ENCODE measurements at places on chromosomes 1 and 21.
A peak's percentile ranks its signal among the peaks of the same experiment; 100 is the strongest.

GRCh38 chr1:113534130-113534817 is 144.0 kb downstream of the MAGI3 start:
- DNase-seq, result no peak

DNA sequence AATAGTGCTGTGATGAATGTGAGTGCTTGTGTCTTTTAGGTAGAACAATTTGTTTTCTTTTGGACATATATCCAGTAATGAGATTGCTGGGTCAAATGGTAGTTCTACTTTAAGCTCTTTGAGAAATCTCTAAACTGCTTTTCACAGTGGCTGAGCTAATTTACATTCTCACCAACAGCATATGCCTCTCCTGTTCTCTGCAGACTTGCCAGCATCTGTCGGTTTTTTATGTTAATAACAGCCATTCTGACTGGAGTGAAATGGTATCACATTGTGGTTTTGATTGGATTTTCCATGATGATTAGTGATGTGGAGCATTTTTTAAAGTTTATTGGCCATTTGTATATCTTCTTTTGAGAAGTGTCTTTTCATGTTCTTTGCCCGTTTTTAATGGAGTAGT is 647.3 kb upstream of the ADAMTS5 start:
- DNase-seq, result no peak

- no peak for DNase-seq
These were observed 105.8 kb downstream of the TSEN15 start for GRCh38 chr1:184157394-184157742.

DNA sequence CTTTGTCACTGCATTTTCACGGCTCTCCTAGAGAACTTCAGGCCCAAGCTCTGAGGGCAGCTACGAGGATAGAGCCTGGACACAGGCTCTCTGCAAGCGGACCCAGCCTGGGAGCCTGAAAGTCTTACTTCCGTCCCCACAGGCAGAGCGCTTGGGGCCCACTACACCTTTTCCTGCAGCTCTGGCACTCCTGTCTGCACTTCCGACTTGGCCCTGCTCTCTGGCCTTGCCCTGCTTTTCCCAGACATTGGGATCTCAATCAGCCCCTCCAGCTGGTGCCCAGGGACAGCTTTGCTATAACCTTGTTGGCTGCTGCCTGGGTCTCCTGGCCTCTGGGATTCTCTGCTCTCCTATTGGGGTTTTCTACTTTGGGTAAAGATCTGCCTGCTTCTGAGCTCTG is 27.6 kb downstream of the WNT4 start:
- DNase-seq, result no peak

GRCh38 chr1:12174924-12175810 is 8.4 kb downstream of the TNFRSF1B start:
- no peak for DNase-seq

GRCh38 chr1:27021354-27022031 is 8.8 kb upstream of the TENT5B start:
- no peak for DNase-seq

DNA sequence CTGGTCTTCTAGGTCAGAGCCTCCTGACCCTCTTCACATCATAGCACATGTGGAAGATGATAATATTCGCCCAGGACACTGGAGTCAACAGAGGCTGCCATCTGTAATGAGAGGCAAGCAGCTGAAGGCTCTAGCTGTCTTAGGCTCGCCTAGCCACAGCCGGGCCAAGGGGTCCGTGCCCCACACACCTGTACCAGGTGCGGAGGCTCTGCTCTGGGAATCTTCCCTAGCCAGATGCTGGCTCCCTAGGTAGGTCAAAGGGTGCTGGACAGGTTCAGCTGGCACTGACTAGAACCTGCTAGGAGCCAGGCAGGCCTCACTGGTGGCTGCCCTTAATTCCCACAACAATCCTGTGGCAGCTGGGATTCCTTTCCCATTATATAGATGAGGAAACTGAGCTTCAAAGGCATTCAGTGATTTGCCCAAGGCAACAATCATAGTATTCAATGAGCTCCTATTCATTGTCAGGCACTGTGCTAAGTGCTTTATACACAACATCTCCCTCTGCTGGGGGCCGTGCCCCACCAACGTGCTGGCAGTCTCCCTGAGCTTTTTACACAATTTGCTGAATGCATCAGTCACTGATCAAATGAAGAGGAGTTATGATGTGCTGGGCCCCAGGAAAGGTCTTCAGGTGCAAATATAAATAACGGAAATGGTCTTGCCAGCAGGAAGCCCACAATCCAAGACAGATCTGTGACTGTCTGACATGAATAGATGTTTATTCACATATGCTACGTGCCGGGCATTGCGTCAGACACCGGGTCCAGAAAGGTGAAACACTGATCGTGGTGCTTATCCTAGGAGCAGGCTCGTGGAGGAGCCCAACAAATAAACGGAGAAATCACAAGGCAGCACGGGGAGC is 58.0 kb downstream of the DDX20 start:
- peak; percentile 20 for DNase-seq

DNA sequence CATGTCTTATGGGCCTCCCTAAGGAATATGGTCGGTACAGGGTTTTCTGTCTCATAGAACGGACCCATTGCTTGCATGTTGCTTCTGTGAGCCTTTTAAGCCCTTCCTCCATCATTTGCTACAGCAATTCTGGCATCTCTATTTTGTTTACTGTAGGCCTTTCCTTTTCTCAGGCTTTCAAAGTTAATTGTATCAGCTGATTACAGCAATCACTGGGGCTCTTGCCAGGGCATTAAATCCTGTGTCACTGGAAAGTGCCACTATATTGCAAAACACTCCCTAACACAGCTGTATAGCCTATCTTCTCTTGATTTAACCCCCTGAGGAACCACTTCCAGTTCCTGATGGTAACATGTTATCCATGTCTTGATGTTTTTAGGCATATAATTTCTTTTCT is 156.5 kb downstream of the PDE4B start:
- no peak for DNase-seq

DNA sequence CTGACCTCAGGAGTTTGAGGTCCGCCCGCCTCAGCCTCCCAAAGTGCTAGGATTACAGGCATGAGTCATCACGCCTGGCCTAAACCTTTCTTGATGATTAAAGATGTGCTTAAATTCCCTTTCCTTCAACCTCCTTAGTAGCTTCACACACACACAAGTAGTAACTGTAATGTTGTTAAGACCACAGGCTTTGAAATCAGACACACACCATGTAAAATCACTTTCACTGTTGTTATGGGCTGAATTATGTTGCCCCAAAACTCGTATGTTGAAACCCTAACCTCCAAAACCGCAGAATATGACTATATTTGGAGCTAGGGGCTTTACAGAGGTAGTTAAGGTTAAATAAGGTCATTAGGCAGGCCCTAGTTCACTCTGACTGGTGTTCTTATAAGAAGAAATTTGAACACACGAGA is 180.2 kb downstream of the NR5A2 start:
- no peak for DNase-seq

- DNase-seq, result no peak
These were observed 133.1 kb downstream of the SETD4 start for GRCh38 chr21:35927262-35927661.

GRCh38 chr21:36104317-36105300 is 30.3 kb upstream of the CBR3 start:
- DNase-seq, result peak; percentile 46

GRCh38 chr1:215825056-215825455 is 258.0 kb downstream of the KCTD3 start:
- no peak for DNase-seq

GRCh38 chr21:33402001-33402979 is 923 bp upstream of the IFNGR2 start:
- DNase-seq, result peak; percentile 36

DNA sequence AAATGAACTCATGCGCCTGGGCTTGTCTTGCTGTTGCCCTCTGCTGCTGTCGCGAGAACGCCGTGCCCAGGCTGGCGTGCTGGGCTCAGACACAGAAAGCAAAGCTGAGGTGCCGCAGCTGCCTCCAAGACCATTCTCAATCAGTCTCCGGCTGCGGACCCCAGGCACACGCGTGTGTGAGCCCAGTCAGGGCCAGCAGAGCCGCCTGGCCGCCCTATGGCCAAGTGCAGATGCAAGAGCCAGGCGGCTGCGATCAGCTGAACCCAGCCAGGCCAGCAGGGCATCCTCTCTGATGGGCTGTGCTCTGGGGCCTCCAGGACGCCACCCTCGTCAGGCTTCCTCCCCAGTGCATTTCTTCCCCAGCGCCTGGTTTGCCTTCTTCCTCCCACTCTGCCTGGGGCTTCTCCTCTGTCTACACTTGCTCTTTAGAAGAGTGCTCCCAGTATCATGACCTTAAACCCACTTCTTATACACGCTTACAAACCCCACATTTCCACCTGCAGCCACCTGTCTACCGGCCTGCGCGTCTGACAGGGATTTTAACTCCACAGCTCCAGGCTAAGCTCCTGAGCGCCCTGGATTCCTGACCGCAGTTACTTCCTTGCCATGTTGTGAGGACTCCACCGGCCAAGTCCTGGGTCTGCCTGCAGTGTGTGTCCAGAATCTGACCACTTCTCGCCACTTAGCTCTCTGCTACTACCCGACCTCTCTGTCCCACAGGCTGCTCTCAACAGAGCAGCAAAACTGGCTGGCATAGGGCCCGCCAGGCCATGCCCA is 21.7 kb upstream of the LRRC47 start:
- DNase-seq, result no peak

GRCh38 chr1:231046730-231047395 is 6.8 kb upstream of the FAM89A start:
- peak; percentile 78 for DNase-seq

DNA sequence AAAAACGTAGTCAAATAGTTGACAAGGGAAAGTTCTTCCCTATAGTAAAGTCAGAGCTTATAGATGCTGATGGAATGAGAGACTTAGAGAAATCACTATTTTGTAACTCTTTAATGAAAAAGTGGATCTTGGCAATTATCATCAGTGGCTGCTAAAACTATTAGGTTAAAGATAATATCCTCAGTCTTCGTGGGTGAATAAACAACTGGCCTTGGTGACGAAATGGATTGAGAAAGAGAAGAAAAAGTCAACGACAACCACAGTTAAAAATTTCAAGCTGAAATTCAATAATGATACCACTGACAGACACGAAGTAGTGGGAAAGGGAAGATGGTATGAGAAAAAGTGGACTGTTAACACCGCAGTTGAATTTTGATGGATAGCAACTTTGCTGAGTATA is 90.0 kb upstream of the GNG4 start:
- no peak for DNase-seq

DNA sequence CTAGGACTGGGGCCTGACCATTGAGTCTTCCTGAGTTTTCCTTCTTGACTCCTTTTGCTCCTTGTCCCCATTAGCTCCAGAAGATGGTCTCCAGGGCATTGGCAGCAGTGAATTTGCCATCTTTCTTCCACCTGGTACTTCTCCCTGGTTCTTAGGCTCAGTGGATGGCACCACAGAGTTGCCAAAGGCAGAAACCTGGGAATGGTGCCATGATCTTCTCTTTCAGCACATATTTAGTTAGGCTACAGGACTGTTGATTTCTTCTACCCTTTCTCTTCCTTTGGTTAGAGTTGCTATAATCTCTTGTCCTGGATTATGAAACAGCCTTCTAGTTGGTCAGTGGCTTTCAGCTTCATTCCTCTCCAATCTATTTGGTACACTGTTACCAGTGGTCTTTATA is 6.2 kb downstream of the ZBTB40 start:
- no peak for DNase-seq

- DNase-seq, result no peak
These were observed 442.0 kb upstream of the RUNX1 start for GRCh38 chr21:35491114-35491513.

- DNase-seq, result no peak
These were observed 19.9 kb upstream of the EDN2 start for GRCh38 chr1:41504114-41505035.

Data from hematopoietic multipotent progenitor cell treated with erythropoietin and hydrocortisone succinate and interleukin-3 and kit ligand, for 8 days (in vitro differentiated cells).